ENCODE measurements at places on chromosomes 6 and 20. TPM values are rescaled to one million over a fixed set of nuclear protein-coding genes. Genes with fewer than 3 reads are reported as not detected.

Gene AKAP12
- total RNA-seq = 5.3 TPM

GRCh38 chr20:40464731-40465208 lies 224.3 kb downstream of the MAFB start:
- DNase-seq = no peak

DNA sequence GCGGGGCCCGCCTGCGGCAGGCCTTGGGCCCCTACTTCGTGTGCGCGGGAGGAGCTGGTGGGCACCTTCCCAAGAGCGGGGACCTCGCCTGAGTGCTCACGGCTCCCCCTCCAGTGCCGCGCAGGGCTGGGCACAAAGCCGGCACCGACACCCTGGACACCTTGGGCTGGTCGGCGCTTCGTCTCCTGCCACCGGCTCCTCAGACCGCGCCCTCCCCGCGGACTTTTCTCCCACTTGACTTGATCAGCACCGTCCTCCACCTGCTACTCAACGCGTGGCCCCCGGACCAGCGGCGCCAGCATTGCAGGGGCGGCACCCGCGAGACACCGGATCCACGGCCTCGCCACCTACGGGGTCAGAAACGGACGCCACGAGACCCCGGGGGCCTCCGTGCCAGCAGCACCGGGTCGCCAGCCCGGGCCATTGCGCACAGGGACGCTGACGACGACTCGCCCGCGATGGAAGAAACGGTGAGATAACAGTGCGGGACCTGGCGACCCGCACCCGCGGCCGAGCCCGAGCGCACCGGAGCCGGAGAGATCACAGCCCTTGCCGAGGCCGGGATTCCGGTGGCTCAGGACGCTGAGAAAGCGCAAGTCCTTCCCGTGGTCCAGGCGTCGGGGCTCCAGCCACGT lies 154.2 kb downstream of the DLL1 start:
- no peak for DNase-seq

GRCh38 chr20:10228330-10228729 lies 9.7 kb downstream of the SNAP25 start:
- no peak for DNase-seq

GRCh38 chr6:105896821-105897095 lies 189.4 kb upstream of the PRDM1 start:
- DNase-seq = no peak

Gene PBOV1
- not detected for total RNA-seq

Gene ID1
- 729 TPM for total RNA-seq

Measured in SJSA1 (cell line).